ENCODE measurements at places on chromosomes 11 and 22.

DNA sequence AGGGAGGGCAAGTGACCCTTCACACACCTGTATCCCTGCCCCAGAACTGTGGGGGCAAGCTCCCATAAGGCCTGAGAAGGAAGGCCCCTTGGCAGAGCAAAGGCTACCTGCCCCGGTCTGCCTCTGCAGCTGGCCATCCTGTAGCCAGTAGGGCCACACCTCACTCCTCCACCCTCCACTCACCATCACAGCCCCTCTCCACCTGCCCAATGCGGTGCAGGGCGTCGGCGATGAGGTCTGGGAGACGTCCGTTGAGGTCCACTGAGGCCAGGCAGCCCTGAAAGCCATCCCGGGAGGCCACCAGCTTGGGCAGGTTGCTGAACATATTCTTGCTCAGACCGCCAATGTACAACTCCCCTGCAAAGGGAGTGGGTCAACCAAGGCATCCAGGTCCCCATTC is 57.5 kb downstream of the SLC22A12 start:
- no peak for DNase-seq

GRCh38 chr11:1395773-1396374 is 6.1 kb downstream of the BRSK2 start:
- no peak for DNase-seq

DNA sequence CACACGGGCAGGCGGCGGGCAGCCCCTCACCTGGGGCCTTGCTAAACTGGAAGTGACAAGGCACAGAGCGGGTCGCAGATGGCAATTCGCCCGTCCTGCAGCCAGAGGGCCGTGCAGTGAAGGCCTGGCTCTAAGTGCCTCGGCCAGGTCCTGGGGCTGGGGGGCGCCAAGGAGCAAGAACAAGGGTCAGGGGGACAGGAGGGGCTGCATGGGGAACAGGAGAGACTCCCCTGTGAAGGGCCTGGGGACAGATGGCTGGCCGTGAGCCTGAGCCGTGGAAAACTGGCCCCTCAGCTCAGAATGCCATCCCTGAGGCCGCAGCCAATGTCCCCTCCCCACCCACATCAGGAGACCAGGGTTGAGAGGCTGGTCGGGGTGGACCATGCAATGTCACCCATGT is 60.0 kb downstream of the RTL6 start:
- no peak for DNase-seq

GRCh38 chr22:45548991-45549761 is 46.5 kb downstream of the FBLN1 start:
- no peak for DNase-seq

GRCh38 chr11:74672332-74672955 is 58.8 kb downstream of the CHRDL2 start:
- no peak for DNase-seq

GRCh38 chr22:23553438-23553837 is 26.7 kb downstream of the IGLL1 start:
- DNase-seq: no peak

DNA sequence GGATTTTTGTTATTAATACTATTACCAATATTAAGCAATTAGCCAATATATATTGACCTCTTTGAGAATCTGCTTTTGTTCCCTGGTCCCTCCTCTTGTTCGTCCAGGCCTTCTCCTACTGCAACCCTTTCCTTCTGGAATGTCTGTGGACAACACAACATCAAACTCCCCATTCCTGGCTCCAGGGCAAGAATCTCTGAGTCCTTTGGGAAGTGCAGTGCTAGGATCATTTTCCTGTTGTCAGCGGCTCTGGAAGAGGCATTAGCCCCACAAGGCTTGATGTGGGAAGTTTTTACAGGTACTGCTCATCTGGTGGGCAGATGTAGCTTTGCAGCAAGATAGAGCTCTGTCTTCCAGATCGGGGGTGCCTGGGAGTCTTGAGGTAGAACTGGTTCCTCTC is 74.3 kb downstream of the RPUSD4 start:
- DNase-seq: no peak

GRCh38 chr11:75667255-75667830 is 1.5 kb downstream of the MAP6 start:
- no peak for DNase-seq

DNA sequence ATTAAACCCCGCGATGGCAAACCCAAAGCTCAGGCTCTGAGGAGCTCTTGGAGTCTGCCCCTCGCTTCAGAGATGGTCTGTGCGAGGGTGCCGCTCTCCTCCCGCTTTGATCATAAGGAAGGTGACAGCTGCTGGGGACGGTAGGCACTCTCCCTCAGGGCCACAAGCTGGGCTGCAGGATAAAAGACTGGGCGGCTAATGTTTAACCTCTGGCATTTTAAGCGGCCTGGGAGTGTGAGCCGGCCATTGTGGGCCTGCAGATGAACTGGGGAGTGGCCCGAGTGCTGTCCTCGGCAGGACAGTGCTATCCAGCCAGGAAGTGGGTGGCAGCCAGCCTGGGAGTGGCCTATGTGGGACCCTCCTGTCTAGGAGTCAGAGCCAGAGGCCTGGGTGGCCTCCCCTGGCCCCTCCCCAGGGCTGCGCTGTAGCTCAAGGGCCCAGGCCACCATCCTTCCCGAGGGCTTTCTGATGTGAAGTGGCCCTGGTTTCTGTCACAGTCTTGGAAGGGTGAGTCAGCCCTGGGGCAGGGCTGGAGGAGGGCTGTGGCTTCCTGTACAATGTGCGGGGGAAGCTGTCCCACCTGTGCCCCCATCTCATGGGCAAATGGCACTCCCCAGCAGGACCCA is 58.7 kb upstream of the PRODH start:
- no peak for DNase-seq

- DNase-seq: no peak
Measured at GRCh38 chr11:2699185-2699530, 636 bp downstream of the KCNQ1OT1 start.

- DNase-seq: no peak
Measured at GRCh38 chr11:120610111-120610510, 98.6 kb downstream of the GRIK4 start.

- no peak for DNase-seq
Measured at GRCh38 chr11:5610446-5610845, 14.0 kb downstream of the TRIM6 start.

DNA sequence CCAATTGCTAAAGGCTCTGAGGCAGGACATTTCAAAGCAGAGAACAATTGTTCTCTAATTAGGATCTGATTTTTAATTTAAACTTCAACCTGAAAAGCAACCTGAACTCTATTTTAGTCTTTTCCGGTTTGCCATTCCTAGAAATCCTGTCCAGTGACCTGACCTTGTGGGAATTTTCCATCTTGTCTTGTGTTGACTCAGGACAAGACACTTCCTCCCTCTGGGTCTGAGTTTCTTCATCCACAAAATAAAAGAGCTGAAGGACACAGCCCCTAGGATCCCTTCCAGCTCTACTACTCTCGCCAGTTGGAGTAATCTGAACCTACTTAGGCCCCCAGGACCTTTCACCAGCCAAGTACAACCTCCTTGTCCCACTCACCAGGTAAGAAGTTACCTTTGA is 66.5 kb upstream of the POU2AF1 start:
- no peak for DNase-seq

- DNase-seq: no peak
Measured at GRCh38 chr11:17395978-17396377, 7.5 kb upstream of the KCNJ11 start.

- DNase-seq: no peak
Measured at GRCh38 chr11:69878927-69879728, 59.9 kb upstream of the FGF3 start.

DNA sequence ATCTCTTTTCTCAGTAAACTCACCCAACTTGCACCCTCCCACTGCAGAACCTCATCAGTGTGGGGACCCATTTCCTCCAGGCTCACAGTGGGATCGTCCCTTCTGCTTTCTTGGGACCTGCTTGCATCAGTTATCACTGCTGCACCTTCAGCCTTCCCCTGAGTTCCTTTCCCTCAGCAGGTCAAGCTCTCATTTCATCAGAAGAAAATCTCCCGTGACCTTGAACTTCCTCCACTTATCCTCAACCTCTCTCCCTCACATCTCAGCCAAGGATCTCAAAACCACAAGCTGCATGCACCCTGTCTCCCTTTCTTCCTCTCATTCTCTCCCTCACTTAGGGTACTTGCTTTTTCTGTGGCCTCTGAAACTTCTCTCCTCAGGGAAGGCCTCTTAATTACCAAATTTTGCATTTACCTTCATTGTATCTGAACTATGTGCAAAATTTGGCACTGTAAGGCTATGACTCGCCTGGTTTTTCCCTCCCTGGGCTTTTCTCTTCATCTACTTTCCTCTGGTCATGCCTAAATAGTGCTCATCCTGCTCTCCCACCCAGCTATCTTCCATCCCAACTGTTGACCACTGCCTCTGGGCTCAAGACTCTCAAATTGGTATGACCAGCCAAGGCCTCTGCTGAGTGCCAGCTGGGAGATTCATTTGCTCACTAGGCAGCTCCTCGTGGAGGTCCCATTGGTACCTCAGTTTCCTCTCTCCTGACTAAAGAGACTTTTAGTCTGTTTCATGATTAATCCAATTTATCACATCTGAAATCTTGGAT is 2.7 kb upstream of the RCE1 start:
- DNase-seq: no peak

DNA sequence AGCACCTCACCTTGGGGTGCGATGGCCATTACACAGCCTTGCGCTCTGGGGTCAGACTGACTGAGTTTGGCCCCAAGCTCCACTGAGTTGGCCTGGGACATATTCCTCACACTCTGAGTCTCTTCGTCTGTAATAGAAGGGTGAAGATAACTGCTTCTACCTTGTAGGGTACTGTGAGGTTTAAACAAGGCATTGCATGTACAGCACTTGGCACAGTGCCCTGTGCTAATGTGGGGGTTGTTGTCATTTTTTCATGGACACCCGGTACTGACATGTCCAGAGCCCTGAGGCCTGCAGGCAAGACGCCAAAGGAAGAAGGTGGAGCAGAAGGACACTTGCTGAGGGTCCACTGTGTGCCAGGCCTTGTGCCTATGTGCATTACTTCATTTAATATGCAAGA is 50.7 kb downstream of the OTOG start:
- no peak for DNase-seq

GRCh38 chr11:112211536-112211935 is 14.7 kb upstream of the PTS start:
- no peak for DNase-seq

GRCh38 chr11:64852804-64853509 is 8.5 kb upstream of the CDC42BPG start:
- no peak for DNase-seq

DNA sequence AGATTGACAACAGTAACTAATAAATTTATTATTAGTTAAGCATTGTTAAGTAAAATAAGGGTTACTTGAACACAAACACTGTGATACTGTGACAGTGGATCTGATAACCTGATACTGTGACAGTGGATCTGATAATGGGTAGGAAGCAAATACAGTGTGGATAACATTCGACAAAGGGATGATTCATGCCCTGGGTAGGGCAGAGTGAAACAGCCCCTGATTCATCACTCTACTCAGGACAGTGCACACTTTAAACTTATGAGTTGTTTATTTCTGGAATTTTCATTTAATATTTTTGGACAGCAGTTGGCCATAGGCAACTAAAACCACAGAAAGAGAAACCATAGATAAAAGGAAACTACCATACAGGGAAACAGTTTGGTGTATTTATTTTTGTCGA is 60.8 kb upstream of the CTSC start:
- no peak for DNase-seq

DNA sequence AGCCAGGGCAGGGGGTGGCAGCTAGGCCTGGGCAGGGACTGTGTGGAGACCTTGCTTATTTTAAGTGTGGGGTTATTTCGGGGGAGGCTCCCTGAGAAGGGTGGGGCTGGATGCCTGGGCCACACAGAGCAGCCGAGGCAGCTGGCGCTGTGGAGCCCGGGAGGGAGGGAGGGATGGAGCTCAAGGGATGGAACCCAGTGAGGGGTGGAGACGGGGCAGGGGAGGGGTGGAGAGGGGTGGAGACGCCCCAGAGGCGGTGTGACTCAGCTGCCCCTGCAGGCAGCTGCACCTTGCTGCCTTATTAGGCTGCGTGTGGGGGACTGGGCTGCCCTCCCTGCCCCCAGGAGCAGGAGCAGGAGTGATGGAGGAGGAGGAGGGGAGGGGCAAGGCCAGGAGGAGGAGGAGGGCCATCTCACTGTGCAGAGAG is 9.8 kb upstream of the TSSC4 start:
- DNase-seq: no peak

GRCh38 chr22:26170795-26171580 is 1.7 kb downstream of the SEZ6L start:
- DNase-seq: no peak

DNA sequence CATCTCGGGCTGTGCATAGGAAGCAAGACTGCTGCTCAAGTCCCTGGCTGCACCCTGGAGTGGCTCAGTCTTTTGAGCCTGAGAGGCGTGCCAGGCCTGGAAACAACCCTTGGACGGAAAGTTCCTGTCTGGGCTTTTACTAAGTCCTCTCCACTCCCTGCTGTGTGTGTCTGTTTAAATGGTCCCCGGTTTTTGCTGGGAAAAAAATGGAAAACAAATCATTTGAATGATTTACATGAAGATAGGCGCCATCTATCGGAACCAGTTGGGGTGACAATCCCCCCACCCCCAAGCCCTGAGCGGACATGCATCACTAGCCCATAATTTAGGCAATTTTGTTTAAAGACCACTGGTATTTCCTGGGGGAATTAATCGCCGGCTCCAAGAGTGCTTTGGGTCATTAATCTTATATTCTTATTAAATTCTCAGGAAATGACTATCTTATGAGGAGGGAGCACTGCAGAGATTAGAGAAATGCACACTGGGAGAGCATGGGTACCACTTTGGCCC is 2.7 kb upstream of the GAB2 start:
- DNase-seq: peak; percentile 23

- no peak for DNase-seq
Measured at GRCh38 chr22:43689356-43689755, 122.7 kb downstream of the EFCAB6 start.

DNA sequence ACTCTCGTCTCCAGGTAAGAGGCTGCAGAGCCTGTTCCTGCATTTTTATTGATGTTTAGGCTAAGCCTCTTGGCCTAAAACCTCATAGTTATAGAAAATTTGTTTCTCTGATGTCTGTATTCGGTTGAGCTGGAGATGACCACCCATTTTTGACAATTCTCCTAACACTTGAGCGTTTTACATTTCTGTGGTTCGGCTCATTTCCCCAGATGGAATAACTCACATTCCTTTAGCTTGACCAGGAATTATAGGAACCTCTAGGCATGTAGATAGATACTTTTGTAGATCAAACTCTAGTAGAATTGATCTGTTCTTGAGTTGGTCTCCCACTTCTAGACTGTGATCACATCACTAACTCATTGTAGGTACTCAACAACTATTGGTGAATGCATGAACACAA is 172.6 kb upstream of the CADM1 start:
- no peak for DNase-seq

GRCh38 chr11:6598555-6598954 is 4.9 kb downstream of the RRP8 start:
- no peak for DNase-seq

GRCh38 chr11:124898263-124898680 is 607 bp upstream of the ROBO4 start:
- no peak for DNase-seq

GRCh38 chr11:25876456-25876965 is 455.4 kb upstream of the ANO3 start:
- no peak for DNase-seq

GRCh38 chr11:115226556-115226955 is 277.7 kb downstream of the CADM1 start:
- DNase-seq: no peak

- no peak for DNase-seq
Measured at GRCh38 chr11:33043221-33043830, 4.0 kb downstream of the TCP11L1 start.

Data from stimulated activated naive CD4-positive, alpha-beta T cell (primary cell).